ENCODE measurements at places on chromosomes 7 and 10.

DNA sequence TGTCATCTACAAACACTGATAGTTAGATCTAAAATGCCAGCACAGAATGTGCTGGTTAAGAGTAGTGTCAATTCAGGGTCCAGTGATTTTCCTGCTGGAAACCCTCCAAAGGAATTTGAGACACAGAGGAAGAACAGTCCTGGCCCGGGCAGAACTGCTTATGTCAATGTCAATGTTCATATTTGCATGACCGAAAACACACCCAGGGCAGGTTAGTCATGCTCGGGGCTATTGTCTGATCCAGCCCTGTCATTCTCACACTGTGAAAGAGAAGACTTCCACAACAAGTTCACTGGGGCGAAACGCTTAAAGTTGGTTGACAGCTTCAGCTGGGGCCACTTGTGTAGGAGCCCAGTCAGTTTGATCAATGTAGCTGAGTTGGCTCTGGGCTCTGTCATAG, 139.3 kb downstream of the C1GALT1 start:
- no peak for DNase-seq

GRCh38 chr10:71753091-71753959, 20.0 kb downstream of the VSIR start:
- DNase-seq: peak; percentile 58

GRCh38 chr10:106436123-106436715, 728.3 kb downstream of the SORCS1 start:
- DNase-seq: no peak

DNA sequence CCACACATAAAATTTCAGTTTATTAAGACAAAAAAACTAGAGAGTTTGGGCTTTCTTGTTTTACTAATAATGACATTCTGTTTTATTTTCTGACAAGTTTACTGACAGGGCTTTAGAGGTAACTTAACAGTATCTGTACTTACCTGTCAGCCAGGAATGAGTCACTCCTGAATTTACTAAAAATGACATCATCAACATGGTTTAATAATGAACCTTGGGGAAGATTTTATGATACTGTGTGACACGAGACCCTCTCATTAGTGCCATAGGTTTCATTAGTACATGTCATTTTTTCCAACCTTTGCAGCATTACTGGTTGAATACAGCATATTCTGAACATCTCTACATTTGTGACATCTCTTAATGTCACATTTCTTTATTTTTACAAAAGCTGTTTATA, 131.1 kb downstream of the KCND2 start:
- no peak for DNase-seq

GRCh38 chr7:116957874-116958273, 4.6 kb downstream of the ST7 start:
- no peak for DNase-seq

GRCh38 chr7:85341973-85342372, 155.1 kb upstream of the SEMA3D start:
- no peak for DNase-seq

DNA sequence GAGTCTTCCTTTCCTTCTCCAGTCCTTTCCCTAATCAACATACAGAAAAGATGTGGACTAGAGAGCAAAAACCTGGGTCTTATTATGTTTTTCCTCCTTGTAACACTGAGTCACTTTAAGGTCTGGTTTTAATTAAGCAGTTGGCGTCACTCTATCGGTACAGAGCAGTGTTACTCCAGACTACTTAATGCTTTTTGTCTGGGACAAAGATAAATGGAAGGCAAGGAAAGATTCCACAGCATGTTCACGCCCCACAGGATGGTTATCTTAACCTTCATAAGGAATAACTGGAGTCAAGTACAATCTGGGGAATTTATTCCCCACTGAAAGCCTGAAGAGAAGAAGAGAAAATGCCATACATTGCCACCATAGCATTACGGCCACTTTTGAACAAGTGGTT, 145.7 kb downstream of the ELAPOR2 start:
- DNase-seq: no peak

GRCh38 chr10:15370212-15370855, 755 bp downstream of the FAM171A1 start:
- DNase-seq: no peak

DNA sequence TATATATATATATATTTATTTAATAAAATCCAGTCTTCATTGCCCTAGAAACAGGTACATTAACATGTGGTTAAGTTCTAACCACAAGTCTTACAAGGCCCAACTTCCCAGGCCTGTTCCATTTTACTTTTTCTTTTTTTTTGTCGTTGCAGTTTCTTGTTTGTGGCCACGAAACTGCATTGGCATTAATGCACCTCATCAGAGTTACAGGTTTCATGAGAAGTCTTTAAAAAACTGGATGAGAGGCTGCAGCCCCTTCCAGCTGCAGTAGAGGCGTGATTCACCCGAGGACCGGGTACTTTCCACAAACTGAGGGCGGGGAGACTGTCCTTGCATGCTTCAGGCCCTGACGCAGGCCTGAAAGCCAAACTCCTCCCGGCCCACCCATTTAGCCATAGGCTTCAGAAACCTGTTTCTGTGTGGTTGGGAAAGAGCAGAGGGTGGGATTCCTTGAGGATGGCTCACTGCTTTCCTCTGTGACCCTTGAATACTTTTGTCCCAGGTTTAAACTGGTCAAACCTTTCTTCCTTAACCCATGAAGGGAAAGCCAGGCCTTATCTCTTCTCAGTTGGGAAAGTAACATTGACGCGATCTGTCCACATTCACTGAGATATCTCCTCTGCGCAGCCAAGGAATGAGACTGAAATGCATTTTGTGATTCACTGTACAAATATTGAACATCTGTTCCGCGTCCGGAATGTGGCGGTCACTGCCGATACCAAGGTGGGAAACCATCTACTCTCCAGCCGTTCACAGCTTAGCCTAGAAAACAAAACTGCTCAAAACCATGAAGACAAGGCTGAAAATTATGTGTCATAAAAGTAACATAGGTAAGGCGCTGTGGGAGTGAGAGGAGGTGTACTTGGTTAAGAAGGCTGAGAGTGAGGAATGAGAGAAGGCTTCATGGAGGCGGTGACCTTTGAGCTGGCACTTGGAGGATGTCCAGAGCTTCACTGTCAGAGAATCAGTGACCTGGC, 311.7 kb downstream of the GATA3 start:
- DNase-seq: no peak

- DNase-seq: no peak
Measured at GRCh38 chr7:499853-500485, 19.7 kb downstream of the PDGFA start.

GRCh38 chr10:63713191-63714144, 192.3 kb downstream of the REEP3 start:
- peak; percentile 29 for DNase-seq

- DNase-seq: no peak
Measured at GRCh38 chr10:26821699-26822570, 38.8 kb downstream of the ABI1 start.

DNA sequence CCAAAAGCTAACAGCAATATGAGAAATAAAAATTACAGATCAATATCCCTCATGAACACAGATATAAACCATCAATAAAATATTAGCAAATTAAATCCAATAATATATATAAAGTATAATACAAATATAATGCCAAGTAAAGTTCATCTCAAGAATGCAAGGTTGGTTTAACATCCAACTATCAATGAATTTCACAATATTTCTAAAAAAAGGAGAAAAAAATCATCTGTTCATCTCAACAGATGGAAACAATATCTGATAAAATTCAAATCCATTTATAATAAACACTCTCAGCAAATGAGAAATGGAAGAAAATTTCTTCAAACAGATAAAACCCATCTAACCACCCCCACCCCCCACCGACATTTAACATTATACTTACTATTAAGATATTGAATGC, 86.9 kb downstream of the SIRT1 start:
- no peak for DNase-seq

- DNase-seq: no peak
Measured at GRCh38 chr10:25112016-25112415, 62.8 kb upstream of the GPR158 start.

- peak; percentile 88 for DNase-seq
Measured at GRCh38 chr7:132881317-132881716, 200.6 kb downstream of the CHCHD3 start.

GRCh38 chr7:132782777-132783640, 206.7 kb upstream of the PLXNA4 start:
- DNase-seq: no peak

GRCh38 chr7:158856883-158857668, 718 bp downstream of the DYNC2I1 start:
- DNase-seq: no peak

- DNase-seq: no peak
Measured at GRCh38 chr10:43867667-43868565, 219.2 kb upstream of the ZNF32 start.

DNA sequence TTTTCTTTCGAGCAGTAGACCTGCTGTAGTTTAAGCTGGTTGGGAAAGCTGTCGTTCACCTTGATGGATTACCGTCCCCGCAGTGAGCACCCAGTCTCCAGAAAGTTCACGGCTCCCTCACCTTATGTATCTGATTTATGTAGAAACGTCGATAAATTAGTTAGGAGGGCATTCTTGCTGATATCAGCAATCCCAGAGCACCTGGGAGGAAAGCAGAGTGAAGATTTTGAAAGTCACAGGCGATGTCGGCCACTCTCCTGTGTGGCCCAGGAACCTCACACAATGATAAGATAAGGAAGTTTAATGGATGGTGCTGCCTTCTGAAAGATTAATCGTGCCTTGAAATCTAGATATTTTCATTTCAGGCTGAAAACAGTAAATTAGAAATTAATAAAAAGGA, 336.8 kb downstream of the DPP6 start:
- no peak for DNase-seq

DNA sequence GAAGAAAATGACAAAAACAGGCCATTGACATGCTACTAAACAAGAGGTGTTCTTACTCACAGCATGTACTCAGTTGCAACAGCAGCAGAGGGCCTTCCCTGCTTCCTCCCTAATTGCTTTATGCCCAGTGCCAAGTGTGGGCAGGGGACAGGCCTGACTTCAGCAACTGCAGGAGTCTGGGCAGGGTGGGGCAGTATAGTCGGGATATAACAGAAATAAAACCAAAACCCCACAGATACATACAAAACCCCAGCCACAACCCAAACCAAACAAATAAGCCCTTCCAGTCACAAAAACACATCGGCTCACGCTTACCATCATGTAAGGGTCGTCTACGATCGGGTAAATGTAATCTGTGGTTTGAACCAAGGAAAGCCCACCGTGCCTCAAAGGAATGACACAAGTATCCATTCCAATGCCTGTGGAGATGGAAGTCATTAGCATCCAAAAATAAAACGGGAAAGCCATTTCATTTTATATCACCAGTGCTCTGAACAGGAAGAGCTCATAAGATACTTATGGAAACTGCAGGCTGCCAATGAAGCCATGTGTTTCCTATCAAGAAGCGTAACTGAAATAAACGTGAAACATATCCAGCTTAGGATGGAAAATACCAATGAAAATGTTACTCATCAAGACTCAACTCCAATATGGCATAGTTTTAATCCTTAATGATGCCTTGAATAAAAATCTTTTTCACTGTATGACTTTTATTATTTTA, 9.5 kb downstream of the SEPHS1 start:
- DNase-seq: no peak

DNA sequence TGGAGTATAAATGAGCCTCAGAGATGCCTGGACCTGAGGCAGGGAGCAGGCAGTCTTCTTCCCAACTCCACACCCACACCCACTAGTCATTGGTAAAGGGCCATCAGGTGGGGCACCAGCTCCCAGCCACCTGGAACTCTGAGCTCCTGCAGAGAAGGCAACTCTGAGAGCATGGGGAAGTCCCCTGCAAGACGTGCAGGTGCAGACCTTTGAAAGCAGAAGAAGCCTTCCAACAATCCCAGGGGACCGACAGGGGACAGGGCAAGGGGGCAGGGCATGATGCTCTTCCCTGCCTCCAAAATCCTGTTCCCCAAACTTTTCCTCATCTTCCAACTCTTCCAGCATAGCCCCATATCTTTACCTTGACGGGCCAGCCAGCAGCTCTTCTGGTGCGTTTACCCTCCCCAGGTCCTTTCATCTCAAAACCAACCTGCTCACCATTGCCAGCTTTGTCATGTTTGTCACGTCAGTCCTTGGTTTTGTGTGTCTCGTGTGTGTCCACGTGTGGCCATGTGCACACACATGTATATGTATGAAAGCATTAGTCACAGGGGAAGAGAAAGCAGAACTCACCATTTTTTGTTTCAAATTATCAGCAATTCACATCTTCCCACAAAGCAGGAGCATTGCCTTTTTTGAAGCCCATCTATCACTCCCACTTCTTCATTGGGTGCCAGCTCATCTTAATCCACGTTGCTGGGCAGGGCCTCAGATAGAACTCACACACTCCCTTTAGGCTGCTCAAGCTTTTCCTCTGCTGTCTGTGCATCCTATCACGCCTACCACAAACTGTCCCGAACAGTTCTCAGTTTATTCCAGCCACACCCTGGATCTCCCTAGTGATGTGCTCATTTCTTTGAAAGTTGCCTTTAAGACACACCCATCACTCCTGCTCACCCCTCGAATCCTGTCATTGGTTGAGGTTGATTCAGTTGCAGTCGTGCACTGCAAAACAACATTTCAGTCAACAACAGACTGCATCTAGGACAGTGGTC, 41.0 kb upstream of the AMPH start:
- no peak for DNase-seq

DNA sequence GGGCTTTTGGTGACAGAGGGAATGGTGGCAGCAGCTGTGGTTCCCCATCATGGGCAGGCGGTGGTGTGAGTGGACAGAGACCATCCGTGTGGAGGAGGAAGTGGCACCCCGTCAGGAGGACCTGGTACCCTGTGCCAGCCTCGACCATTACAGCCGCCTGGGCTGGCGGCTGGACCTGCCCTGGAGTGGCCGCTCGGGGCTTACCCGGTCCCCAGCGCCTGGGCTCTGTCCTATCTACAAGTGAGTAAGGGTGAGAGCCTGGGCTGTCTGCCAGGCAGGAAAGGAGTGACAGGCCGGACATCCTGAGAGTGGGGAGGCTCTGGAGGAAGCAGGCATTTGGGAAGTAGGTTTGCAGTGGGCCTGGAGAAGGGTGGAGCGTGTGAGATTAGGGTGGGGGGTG, 2.9 kb upstream of the ZNF467 start:
- DNase-seq: no peak

- no peak for DNase-seq
Measured at GRCh38 chr10:58335306-58336005, 650 bp downstream of the UBE2D1 start.

GRCh38 chr7:91826377-91826776, 54.1 kb downstream of the MTERF1 start:
- DNase-seq: no peak

DNA sequence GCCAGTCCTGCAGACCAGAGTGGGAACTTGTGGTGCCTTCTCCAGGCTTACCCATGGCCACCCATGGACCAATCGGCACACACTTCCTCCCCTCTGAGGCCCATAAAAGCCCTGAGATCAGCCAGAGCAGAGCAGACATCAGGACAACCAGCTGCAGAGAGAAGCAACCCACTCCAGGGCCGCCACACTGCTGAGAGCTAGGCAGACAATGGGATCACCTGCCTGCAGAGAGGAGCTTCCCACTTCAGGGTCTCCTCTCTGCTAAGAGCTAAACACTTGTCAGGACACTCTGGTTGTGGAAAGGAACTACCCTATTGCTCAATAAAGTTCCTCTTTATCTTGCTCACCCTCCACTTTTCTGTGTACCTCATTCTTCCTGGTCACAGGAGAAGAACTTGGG, 34.0 kb downstream of the C7orf25 start:
- DNase-seq: no peak

Data from NCI-H524 (cell line).